Activated CD8-positive, alpha-beta memory T cell treated with anti-CD3 and anti-CD28 coated beads for 48 hours (primary cell): ENCODE measurements at places on chromosomes 2 and 18.

GRCh38 chr18:66734451-66734850 is 130.6 kb upstream of the CDH19 start:
- DNase-seq = no peak

GRCh38 chr2:45843136-45843535 is 191.7 kb downstream of the PRKCE start:
- DNase-seq = no peak

- no peak for DNase-seq
These were observed 152.3 kb downstream of the PRPF40A start for GRCh38 chr2:152564754-152565551.

- no peak for DNase-seq
These were observed 50.4 kb downstream of the PTPN4 start for GRCh38 chr2:119810049-119810630.

- DNase-seq = no peak
These were observed 5.2 kb downstream of the PROC start for GRCh38 chr2:127423478-127423843.

DNA sequence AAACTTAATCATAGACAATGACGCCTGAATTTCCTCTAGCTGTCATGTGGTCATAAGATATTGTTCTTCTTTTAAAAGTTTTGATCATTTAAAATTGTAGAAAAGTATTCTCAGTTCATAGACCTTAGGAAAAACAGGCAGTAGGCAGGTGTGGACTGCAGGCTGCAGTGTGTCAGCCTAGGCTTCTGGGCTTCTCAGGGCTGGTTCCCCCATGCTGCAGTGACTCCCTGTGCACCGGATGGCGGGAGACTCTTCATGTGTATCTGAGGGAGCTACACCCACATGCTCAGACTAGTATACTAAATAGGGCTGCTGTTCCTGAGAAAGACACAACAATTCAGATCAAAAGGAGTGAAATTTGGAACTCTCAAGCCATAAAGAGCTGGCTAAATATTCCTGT is 72.4 kb downstream of the PXDN start:
- no peak for DNase-seq

DNA sequence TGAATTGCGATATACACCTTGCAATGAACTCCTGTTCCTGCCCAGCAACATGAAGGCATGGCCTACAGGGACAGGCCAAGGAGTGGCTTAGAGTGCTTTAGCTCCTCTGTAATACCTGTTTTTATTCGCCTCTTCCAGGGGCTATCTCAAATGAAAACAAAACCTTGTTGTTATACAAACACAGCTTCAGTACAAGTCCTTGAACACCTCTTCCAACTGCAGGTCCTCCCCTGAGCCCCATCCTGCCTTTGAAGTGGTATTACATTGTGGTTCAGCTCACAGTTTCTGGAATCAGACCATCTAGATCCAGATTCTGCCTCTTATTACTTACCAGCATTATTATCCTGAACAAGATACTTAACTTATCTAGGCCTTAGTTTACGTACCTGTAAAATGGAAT is 83.0 kb upstream of the HNRNPA3 start:
- no peak for DNase-seq

- DNase-seq = no peak
These were observed 182.9 kb downstream of the DYM start for GRCh38 chr18:49277395-49278036.

DNA sequence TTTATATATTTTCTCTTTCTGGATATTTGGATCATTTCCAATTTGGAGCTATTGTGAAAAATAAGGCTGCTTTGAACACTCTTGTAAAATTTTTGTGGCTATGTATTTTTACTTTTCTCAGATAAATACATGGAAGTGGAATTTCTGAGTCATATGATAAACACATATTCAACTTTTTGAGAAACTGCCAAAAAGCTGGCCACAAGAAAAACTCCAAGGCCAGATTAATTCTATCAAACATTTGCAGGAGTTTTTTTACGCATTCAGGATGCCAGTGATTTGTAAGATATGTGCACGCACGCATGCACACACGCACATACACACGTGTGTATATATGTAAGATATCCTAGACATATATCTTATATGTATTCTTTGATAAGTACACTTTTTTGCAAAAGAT is 477.5 kb upstream of the SPHKAP start:
- no peak for DNase-seq

DNA sequence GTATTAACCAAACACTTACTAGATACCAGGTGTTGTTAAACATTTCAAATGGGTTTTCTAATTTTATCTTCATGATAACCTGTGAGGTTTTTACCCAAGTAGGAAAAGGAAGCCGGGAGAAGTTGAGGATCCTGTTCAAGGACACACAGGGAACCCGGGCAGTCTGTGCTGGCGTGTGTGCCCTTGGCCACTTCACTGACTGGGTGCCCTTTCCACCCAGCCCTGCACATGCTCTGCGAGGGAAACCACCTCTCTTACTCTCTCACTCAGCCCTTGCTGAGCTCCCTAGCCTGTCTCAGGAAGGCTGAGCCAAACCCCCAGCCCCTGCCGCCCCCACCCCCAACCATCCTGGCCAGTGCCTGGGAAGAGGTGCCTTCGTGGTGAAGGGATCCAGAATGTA is 51.8 kb downstream of the TEX44 start:
- no peak for DNase-seq

DNA sequence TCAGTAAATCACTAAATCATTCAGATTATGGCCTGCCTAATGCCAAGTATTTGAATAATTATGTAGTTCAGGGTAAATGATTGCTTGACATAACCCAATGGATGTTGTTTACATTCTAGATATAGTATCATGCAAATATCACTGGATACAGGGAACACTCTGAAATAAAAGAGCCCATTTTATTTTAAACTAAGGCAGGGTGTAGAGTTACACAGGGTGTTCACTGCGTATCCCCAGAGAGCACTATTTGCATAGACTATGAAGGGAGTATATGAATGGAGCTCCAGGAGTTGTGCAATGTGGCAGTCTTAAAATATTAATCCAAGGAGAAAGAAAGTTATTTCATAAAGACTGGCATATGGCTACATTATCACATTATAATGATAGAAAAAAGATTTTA is 701.1 kb upstream of the KLHL29 start:
- no peak for DNase-seq

GRCh38 chr2:54722641-54723040 is 821 bp upstream of the EML6 start:
- no peak for DNase-seq

DNA sequence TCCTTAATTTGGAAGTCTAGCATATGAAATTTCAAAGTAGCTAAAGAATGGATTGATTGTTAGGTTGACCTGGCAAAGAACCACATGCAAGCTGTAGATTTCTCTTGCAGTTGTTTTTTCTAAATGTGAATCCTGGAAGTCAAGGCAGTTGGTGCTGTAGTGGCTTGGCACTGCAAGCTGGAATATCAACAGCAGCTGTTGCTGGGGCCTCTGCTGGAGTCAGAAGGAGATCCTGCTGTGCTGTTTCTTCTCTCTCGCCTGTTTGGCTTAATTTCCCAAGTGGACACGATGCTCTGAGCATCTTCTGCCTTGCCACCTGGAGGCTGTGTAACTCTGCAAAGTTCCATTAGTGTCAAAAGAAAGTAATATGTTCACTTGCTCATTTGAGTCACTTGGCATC is 12.6 kb downstream of the PIK3C3 start:
- DNase-seq = no peak

GRCh38 chr2:14199040-14199439 is 433.5 kb upstream of the LRATD1 start:
- no peak for DNase-seq

DNA sequence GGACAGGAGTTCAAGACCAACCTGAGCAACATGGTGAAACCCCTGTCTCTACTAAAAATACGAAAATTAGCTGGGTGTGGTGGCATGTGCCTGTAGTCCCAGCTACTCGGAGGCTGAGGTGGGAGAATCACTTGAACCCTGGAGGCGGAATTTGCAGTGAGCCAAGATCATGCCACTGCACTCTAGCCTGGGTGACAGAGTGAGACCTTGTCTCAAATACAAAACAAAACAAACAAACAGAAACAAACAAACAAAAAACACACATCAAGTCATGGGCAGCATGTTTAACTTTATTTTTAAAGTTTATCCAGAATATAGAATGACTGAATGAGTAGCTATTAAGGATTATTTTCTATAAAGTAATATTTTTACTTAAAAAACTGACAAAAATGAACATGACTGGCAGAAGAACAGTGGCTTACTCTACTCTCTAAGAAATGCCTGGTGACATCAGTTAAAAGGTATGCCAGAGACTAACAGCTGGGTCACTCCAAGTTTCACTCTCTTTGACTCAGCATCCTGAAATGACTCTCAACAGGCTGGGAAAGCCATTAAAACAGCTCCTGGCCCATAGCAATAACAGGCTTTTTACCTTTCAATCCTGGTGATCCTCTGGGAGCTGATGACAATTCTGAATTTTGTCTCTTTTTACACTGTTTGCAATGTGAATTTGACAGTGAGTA is 281.6 kb upstream of the STON1 start:
- DNase-seq = no peak

DNA sequence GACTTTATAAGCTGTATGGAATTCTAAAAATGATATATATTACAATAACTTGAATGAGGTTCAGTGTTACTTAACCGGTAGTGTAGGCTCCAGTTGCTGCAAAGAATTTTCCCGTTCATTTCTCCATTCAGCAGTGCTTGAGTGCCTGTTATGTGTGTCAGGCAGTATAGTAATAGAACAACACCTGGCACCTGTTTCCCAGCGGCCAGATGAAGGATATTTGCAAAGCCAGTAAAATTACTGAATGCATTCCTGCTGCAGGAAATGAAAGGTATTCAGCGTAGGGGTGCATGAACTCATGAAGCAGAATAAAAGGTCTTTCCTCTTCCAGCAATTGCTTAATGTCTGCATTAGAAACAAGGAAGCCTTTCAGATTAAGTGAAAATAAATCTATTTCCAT is 18.8 kb downstream of the YPEL5 start:
- DNase-seq = no peak

- DNase-seq = no peak
These were observed 27.3 kb downstream of the SULT1C2 start for GRCh38 chr2:108316033-108316432.
